ENCODE measurements at places on chromosomes 7 and 10.
A peak's percentile ranks its signal among the peaks of the same experiment; 100 is the strongest.

- DNase-seq = no peak
These were observed 67.0 kb downstream of the MDFIC start for GRCh38 chr7:114988755-114989375.

- DNase-seq = peak; percentile 75
These were observed 27.2 kb downstream of the CCM2 start for GRCh38 chr7:45026984-45027773.

DNA sequence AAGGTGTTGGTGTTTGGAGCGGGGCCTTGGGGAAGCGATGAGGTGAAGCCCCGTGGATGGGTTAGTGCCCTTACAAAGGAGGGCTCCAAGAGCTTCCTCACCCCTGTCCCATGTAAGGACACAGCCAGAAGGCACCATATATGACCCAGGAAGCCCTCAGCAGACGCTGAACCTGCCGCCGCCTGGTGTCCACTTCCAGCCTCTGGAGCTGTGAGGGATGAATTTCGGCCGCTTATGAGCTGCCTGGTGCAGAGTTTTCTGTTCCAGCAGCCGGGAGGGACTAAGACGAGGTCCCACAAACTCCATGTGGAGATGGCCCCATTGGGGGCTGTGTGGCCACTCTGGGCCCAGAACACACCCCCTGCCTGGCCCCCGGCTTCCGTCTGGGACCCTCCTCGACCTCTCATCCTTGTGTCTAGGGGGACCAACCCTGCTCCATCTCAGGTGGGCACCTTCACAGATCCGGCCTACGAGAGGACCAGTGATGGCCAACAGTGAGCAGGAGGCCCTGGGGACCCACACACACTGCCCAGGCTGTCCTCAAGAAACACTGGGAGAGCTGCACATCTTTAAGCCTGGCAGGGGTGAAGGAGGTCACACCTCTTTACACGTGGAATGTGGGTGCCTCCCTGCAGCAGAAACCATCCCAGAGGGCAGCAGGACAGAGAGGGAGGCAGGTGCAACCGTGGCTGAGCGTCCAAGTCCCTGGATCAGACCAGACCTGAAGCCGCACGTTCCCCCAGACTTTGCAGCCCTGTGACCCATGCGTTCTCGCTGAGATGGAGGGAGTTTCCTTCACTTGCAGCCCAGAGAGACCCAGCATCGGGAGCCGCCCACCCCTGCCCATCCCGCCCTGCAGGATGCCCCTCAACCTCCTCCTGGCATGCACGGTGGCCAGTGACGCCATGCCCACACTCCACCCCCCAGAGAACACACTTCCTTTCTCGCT, 96.1 kb downstream of the PDGFA start:
- no peak for DNase-seq

GRCh38 chr10:83476211-83476610, 663.1 kb upstream of the GHITM start:
- DNase-seq = no peak

DNA sequence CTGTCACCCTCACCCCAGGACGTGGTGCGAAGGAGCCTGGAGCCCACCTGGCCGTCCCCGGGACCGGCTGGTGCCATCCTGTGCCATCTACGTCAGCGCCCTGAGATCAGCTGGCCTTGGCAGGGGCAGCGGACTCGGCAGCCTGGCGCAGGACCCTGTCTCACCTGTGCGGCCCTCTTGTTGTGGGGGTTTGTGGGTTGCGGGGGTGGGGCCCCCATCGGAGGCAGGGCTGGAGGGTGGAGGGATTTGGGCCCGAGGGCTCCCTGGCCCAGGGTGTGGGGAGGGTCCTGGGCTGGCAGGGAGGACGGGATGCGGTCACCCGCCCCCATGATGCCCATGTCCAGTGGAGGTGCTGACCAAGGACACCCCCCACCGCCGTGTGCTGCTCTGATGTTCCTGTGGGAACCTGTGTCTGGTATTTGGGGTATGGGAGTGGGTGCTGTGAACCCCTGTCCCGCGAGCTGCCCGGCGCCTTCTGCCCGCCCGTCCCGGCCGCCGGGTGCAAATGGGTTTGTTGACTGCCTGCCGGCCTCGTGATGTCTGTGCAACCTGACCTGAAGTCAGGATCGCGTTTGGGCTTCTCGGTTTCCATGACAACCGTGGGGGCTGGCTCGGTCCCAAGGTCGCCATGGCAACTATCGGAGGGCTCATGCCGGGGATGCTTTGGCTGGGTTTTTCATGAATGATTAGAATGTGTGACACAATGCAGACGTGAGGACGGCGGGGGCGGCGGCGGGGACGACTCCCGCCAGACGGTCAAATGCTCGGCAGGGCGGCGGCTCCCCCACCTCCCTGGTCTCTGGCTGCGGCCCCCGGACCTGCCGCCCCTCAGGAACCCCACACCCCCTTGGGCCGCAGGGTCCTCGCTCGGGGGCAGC, 7.3 kb downstream of the MAFK start:
- no peak for DNase-seq

DNA sequence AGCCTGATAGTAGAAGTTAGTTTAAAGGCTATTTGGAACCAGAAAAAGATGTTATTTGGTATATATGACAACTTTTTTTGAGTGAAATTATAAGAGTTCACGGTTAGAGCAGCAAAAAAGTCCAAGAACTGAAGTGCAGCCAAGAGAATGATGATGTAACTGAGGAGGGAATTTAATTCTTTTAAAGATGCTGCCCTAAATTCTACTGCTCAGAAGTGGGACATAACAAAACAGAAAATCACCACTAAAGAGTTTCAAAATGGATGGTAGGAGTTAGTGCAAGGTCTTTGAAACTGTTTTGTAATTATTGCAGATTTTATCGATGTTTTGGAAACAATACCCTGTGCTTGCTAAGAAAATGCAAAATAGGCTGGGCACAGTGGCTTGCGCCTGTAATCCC, 6.5 kb downstream of the SAMD8 start:
- DNase-seq = no peak

DNA sequence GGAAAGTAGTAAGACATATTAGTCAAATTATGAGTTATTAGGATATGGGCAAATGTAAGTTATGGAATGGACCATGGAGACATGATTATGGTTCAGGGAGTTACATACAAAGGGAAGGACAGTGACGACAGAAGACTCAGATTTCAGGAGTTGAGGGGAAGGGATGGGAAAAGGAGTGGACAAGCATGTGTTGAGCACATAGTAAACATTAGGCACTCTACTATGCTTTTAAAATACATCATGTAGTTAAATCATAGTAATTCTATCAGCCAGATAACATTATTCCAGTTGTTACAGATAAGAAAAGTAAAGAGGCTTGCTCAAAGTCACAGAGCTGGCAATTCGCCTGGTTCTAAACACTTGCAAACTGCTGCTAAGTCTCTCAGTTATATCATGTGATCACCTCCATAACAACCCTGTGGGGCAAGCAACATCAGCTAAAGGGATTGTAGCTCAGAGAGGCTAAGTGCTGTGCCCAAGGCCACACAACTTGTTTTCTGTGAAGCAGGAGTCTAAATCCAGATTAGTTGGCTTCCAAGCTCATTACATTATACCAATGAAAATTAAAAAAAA, 115.2 kb upstream of the MDFIC start:
- no peak for DNase-seq

DNA sequence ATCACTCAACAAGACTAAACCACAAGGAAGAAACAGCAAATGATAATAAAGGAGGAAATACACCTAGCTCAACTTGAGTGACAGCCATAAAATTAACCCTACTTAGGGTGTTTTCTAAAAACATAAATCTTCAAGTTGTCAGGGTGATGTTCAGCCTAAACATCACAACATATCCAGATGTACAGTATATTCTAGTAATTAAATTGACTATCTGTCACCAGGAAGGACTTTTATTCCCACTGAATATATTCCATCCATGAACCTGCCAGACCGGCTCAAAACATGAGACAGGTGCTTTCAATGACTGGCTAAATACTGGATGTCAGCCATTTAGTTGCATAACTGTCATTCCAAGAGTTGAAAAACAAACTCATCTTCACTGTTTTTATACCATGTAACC, 298.1 kb upstream of the NEBL start:
- DNase-seq = no peak

- no peak for DNase-seq
These were observed 334.4 kb downstream of the SUGCT start for GRCh38 chr7:40468891-40469864.

GRCh38 chr10:16788125-16788524, 29.1 kb downstream of the RSU1 start:
- no peak for DNase-seq

- no peak for DNase-seq
These were observed 82.6 kb upstream of the AUTS2 start for GRCh38 chr7:69515495-69516212.

DNA sequence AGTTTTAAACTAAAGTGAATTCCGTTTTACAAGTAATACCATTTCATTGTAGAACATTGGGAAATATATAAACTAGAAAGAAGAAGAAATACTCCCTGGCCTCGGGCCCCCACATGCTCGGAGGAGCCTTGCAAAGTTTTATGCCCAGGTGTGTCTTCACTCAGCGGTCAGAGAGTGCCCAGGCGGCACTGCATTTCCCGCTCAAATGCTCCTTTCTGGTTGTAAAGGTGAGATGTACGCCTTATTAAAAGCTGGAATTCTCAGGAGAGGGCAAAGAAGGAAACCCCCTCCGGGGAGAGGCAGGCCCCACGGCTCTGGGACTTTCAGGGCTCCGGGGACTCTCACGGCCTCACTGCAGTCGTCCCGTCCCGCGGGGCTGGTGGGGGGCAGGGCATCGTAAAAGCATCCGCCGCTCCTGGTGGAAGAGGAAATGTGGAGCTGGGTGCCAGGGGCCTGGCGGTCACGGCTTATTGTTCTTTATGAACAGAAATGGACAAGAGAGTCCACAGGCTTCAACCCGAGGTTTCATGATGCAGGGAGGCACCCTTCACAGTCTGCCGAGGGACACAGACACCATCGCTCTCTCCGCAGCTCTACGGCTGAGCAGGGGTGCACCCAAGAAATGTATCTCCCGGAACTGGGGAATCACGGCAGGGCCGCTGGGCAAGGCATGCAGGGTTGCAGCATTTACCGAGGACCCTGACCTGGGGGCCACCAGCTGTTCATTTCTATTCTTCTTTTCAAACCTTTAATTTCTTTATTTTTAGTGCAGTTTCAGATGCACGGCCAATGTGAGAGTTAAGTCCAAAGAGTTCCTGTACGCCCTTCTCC, 47.7 kb upstream of the INPP5A start:
- DNase-seq = no peak

GRCh38 chr10:28581916-28582315, 49.0 kb downstream of the WAC start:
- no peak for DNase-seq

- no peak for DNase-seq
These were observed 74.3 kb downstream of the NKX6-2 start for GRCh38 chr10:132711613-132712121.

DNA sequence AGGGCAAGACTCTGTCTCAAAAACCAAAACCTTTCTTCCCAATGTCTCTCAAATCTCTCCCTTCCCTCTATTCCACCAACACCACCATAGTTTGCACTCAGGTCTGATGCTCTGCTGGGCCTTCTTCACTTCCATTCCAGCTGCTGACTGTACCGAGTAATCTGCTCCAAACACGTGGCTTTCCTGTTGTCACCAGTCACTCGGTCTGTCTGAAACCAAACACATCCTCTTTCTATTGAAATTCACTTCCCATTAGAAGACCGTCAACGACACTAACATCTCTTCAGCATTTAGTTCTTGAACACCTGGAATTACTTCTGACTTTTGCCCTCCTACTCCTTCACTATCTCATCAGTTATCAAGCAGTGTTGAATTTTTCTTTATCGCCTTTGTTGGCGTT, 4.7 kb upstream of the NRF1 start:
- no peak for DNase-seq

GRCh38 chr7:17150018-17150417, 148.4 kb upstream of the AHR start:
- DNase-seq = peak; percentile 11

- no peak for DNase-seq
These were observed 643 bp downstream of the SMO start for GRCh38 chr7:129188892-129189660.

- DNase-seq = no peak
These were observed 97.8 kb downstream of the AUTS2 start for GRCh38 chr7:69696054-69696591.

- no peak for DNase-seq
These were observed 308.3 kb downstream of the PHF14 start for GRCh38 chr7:11281953-11282352.

GRCh38 chr7:129864042-129864441, 88.7 kb downstream of the UBE2H start:
- no peak for DNase-seq

GRCh38 chr7:80635533-80635932, 2.9 kb upstream of the CD36 start:
- DNase-seq = no peak

DNA sequence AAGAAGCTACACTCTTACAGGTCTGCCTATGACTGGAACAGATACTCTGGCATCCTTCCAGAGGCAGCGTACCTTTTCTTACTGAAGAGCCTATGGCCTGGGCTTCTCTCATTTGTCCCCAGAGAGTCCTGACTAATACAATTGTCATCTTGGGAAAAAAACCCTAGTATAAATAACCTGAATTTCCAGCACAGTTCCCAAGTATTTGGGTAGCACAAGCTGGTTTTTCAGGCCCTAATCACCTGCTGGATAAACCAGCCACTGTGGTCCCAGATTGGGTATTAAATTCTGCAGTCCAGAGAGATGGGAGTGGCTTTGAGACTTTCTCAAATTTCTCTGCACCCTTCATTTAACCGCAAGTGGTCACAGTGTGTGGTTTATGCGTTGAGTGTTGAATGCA, 186.8 kb upstream of the NEBL start:
- no peak for DNase-seq

- no peak for DNase-seq
These were observed 11.9 kb upstream of the FOXL3 start for GRCh38 chr7:278081-278480.

GRCh38 chr10:18221123-18221522, 80.9 kb downstream of the CACNB2 start:
- DNase-seq = no peak

GRCh38 chr10:109941236-109941862, 18.0 kb upstream of the XPNPEP1 start:
- DNase-seq = no peak

GRCh38 chr7:133502972-133503371, 250.1 kb downstream of the EXOC4 start:
- DNase-seq = no peak

DNA sequence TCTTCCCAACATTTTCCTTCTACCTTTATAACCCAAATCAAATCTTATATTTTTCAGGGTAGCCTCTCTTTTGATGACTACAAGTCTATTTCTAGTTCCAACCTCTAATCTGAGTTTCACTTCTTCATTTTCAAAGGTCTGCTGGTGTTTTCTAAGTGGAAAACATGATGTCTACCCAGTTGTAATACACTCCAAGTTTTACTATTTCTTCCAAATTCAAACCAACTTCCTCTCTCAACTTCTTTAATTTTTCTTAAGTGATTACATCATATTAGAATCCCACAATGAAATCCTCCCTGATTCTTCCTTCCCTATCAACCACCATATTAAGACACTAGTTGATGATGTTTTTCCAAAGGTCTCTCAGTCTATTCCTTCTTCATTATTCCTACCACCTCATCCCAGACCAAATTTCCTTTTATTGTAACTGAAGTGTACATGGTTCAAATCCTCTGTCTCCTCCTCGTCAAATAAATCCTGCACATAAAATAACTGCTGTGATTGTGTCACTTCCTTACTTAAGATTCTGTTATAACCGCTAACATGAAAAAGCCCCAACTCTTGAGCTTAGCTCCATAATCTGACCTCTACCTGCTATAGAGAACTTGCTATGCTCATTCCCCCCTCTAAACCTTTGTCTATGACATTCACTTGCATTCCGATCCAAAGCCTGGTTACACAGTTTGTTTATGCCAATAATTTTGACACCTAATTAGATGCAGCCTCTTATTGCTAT, 12.7 kb downstream of the TAS2R38 start:
- DNase-seq = peak; percentile 89

Data from SIG-M5 (cell line).